ENCODE measurements at places on chromosomes 6 and 20.

- no peak for DNase-seq
Measured at GRCh38 chr6:48568856-48569255, 457.9 kb upstream of the PTCHD4 start.

DNA sequence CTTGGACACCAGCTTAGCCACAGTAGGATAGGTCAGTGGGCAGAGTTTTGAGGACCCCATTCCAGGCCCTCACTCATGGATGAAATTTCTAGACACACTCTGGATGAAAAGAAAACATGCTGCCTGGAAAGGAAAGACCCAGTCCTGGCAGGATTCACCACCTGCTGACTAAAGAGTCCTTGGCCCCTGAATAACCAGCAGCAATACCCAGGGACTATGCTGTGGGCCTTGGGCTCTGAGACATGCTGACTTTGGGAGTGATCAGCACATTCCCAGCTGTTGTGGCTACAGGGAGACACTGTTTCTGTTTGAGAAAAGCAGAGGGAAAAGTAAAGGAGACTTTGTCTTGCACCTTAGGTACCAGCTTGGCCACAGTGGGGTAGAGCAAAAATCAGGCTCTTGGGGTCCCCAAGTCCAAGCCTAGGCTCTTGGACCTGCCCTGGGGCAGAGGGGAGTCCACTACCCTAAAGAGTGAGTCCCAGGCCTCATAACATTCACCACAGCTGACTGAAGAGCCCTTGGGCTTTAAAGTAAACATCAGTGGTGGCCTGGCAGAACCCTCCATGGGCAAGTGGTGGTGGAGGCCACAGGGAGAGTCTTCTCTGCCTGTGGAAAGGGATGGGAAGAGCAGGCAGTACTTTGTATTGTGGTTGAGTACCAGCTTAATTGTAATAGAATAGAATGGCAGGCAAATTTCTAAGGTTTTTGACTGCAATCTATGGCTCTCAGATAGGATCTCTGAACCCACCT lies 516.8 kb downstream of the BCKDHB start:
- no peak for DNase-seq

DNA sequence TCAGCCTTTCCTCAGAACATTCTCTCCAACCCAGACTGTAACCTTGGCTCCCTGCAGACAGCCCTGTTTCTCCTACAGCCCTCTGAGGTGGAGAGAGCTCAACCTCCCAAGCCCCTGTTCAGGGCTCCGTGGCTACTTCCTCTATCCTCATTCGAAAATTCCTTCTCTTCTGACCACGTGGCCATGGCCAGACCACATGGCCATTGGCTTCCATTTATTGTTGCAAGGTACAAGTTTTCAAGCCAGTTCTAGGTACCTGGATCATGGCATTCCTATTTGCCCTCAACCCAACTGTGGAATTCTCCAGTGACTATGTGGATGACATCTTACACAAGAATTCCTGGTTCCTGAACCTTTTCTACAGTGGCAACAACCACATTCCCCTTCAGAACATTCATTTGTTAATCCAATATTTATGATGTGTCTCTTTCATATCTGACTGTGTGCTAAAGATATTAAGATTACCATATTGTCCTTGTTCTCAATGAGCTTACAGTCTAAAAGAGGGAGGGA lies 161.9 kb downstream of the GMPR start:
- DNase-seq, result no peak

- DNase-seq, result no peak
Measured at GRCh38 chr6:155939253-155939652, 483.6 kb upstream of the NOX3 start.

- DNase-seq, result no peak
Measured at GRCh38 chr6:130625825-130626527, 201.2 kb upstream of the SMLR1 start.

GRCh38 chr6:87705070-87705691 lies 3.1 kb upstream of the AKIRIN2 start:
- DNase-seq, result no peak

DNA sequence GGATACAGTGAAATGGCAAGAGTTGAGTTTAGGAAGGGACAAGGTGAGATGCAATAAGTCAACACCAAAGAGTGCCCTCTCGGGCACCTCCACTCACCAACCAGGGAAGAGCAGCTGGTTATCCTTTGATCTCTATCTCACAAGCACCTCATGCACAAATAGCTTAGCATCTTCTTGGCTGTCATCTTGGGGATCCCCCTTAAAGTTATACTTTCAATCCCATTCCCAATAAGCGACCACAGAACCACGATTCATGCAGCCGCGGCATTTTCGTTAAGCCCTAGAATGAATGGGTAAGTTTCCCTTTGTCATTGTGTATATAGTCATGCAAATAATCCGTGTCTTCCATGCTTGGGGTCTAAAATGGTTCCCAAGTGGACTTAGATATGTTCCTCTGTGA lies 73.5 kb downstream of the ADTRP start:
- no peak for DNase-seq

DNA sequence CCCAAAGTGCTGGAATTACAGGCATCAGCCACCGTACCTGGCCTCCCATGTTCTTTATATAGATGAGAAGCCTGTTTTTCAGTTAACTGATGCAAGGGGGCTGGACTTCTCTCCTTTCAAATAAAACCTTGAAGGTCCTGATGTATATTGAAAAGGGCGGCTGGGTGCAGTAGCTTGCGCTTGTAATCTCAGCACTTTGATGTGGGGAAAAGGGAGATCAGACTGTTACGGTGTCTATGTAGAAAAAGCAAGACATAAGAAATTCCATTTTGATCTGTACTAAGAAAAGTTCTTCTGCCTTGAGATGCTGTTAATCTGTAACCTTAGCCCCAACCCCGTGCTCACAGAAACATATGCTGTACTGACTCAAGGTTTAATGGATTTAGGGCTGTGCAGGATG lies 16.1 kb upstream of the SAMHD1 start:
- DNase-seq, result no peak

GRCh38 chr6:49097116-49097515 lies 365.9 kb downstream of the MMUT start:
- no peak for DNase-seq

DNA sequence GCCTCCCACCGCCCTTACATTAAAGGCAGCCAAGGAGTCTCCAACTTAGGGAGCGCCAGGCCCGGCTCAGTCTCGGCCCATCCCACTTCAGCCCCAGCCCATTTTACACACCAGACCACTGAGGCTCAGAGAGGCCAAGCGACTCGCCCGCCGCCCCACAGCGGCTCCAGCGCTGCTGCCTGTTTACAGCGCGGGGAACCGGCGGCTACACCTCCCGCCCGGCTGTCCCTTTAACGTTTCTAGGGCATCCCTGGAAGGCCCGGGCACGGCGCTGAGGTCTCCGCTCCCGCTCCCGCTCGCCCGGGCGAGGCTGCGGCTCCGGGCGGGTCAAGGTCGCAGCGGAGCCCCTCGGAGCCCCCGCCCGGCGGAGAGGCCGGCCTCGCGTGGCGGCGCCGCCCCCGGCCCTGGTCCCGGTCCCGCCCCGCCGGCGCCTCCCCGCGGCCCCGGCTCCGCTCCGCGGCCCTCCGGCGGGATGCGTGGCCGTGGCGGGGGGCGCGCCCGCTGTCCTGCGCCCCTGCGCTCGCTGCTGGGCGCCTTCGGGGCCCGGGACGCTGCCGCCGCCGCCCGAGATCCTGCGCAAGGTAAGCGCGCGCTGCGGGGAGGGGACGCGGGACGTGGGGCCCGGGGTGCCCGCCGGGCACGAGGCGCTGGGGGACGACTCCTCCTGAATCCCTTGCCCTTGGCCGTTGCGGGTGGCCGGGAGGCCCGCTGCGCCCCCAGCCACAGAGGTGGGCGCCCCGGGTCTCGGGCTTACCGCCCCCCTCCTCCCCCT lies 27.1 kb upstream of the PHACTR3 start:
- DNase-seq, result no peak

GRCh38 chr6:14620522-14620921 lies 502.9 kb downstream of the CD83 start:
- no peak for DNase-seq

- DNase-seq, result peak; percentile 57
Measured at GRCh38 chr20:62668441-62669027, 26.2 kb downstream of the SLCO4A1 start.

DNA sequence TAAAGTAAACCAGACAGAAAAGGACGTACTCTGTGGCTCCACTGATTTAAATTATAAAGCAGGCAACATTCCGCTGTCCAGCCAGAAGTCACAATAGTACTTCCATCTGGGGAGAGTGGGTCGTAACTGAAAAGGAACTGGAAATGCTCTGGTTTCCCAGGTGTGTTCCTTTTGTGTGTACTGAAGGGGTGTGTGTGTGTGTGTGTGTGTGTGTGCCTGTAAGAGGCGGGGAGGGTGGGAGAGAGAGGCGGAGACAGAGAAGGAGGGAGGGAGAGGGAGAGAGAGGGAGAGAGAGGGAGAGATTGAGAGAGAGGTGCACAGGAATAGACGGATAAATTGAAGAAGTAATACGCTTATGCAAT lies 178.4 kb upstream of the ZNF184 start:
- DNase-seq, result no peak

DNA sequence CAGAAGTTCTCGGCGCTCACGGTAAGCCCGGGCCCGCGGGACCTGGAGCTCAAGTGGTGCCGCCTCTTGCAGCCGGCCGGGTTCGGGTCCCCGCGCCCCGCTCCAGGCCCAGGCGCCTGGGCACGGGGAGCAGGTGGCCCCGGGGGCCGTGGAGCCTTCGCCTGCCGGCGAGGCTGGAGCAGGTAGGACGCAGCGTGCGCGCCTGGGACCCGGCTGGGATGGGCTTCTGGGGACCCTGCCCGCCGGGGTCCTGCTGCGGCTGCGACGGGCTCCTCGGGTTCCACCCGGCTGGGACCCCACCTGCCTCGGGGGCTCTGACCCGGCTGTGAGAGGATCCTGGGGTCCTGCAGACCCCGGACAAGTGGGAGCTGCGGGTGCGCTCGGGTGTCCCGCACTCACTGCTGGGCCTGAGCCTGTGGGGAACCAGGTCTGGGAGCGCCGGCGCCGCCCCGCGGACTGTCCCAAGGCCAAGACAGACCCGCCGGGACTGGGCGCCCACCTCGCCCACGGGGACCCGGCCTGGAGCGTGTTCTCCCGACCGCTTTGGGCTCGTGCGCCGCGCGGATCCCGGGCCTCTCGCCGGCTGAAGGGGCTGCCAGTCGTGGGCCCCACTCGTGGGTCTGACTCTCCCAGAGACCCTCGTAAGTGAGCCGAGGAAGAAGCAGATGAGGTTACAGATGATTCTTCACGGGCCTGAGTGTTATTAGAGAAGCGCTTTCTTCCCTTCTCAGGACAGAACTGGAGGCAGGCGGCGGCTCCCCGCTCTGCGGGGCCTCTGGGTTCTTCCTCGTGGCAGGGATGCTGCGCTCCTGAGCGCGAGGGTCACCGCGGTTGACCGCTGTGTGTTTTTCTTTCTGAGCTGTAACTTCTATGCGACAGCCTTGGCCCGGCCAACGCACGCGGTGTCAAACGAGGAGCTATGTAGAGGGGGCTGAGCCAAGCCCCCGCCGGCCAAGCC lies 729 bp downstream of the SMOC2 start:
- DNase-seq, result no peak

GRCh38 chr6:116019428-116019827 lies 41.3 kb downstream of the FRK start:
- no peak for DNase-seq

DNA sequence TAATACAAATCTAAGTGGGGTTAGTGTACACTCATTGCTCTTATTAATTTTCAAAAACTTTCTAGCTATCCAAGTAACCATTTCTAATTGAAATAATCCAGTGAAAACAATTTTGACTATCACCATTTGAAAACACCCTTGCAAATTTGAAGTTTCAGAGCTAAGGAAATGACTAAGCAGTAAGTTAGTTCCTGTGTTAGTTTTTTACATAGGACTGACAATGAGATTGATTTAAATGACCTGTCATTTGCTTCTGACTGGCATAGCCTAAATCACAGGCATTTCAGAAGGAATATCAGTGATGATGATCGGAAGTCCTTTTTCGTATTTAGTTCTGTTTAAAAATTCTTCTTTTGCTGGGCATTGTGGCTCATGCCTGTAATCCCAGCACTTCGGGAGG lies 27.0 kb downstream of the STK4 start:
- no peak for DNase-seq

DNA sequence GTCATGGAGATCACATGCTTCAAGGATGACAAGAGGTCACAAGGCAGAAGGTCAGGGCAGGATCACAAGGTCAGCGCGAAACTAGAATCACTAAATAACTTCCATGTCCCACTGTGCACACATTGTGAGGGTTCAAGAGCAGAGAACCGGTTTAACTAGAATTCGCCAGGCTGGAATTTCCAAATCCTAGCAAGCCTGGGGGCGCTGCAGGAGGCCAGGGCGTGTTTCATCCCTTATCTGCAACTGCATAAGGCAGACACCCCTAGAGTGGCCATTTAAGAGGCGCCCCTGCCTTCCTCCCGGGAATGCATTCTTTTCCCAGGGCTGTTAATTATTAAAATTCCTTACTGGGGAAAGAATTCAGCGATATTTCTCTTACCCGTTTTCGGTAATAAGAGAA lies 40.2 kb upstream of the SLC22A1 start:
- no peak for DNase-seq

DNA sequence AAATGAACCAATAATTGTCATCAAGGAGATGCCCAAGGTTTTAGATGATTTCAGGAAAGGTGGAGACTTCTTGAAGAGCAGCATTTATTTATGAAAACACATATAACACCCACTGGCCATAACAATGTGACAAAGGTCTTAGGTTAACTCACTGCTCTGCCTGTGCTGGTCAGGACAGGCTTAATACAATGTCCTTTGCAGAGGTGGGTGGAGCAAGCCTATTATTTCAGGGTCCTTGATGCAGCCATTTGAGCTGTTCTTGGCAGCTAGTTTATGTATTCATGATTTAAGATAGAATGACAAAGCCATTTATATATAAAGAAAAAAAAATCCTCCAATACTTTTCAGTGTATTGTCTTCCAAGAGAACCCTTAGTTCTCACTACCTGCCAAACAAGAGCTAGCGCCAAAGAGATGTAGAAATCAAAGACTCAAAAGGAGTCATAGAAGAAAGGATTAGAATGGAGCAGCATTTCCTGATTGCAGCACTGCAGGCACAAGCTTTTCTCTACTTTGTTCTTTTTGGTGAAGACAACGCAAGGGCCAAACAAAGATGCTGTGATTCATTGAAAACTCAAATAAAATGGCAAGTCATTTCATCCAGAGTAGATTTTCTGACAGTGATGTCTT lies 124.3 kb upstream of the TSHZ2 start:
- DNase-seq, result no peak

- DNase-seq, result no peak
Measured at GRCh38 chr6:157023958-157024357, 246.8 kb downstream of the ARID1B start.

GRCh38 chr6:166552600-166552999 lies 33.9 kb downstream of the RAMACL start:
- DNase-seq, result no peak

GRCh38 chr6:46993846-46994245 lies 48.3 kb downstream of the ADGRF1 start:
- no peak for DNase-seq

All from CD4-positive, alpha-beta T cell treated with Interleukin-1 beta for 1 hour (primary cell).